Metanephros (tissue), 2 donors: ENCODE measurements at places on chromosomes 16 and 17. TPM values are rescaled to one million over a fixed set of nuclear protein-coding genes. Genes with fewer than 3 reads are reported as not detected.

Gene HMOX2
- total RNA-seq = 27.9 TPM

Gene NLRC5
- total RNA-seq = 13.5 TPM

Gene CES4A
- total RNA-seq = 6.5 TPM

Gene SALL1
- 56.6 TPM for total RNA-seq

Gene NXPH3
- 0.93 TPM for total RNA-seq

Gene ZMYND15
- total RNA-seq = 0.99 TPM
